ENCODE measurements at places on chromosomes 1 and 21.

DNA sequence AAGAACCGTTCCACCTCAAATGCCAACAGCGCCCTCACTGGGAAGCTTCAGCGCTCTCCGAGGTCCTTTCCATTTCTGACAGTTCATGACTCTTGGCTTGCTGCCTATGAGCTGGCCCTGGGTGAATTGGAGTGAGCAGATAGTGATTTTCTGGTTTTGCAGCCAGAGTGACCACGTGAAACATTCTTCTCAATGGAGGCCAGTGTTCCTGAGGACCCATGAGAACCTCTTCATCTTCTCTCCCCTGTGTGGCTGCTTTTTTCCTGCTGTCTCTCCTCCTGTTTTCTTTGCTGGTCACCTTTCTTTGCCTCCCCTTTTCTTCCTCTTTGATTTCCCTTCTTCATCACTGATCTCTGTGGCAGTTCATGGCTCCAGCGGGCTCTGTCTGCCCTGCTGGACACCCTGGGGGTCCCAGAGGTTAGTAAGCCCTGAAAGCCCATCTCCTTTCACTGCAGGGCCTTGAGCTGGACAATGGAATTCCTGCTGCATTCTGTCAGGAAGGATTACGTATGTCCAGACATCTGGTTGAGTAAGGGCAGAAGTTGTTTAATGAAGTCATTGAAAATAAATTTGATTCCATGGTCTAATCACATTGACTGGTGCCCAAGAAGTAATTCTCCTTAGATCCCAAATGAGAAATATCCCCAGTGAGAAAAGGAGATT, 29.9 kb downstream of the VASH2 start:
- DNase-seq: no peak

GRCh38 chr21:17442165-17442564, 70.7 kb upstream of the CXADR start:
- DNase-seq: no peak

- no peak for DNase-seq
These were observed 43.6 kb upstream of the IFFO2 start for GRCh38 chr1:19000065-19000464.

DNA sequence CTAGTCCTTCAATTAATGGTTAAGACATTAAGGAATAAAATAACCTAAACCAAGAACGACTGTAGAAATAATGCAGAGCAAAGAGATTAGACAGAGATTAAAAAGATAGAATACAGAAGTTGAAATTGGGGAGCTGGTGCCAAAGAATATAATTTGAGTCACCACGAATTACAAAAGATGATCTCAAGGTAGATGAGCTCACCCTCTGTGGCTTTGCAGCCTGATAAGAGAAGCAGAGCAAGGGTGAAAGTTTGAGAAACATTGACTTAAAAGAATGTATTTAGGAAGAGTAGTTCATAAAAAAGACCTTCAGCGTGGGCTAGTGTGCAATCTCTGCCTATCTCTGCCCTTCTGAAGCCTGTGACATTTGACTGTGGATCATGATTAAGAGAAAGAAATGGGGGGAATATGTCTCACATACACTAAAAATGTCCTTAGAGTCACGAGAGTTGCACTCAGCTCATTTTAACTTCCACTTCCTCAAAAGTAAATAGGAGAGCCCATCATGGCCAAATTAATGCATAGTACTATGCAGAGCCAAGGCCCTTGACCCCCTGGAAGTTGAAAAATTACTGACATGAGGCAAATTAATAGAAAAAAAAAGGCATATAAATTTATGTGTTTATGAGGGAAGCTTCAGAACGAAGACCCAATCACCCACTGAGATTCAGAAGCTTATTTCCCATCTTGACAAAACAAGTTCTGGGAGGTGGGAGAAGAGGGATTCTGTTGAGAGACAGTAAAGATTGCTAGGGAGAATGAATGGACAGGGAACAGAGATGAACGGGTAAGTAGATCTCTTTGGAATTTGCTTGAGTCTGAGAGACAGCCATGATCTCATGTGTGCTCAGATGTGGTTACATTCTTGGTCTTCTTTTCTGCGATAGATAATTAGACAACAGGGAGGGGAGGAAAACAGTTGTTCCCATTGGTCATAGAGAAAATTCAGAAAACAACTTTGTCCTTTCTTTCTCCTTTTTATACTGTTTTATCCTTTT, 395.4 kb upstream of the LRRC7 start:
- DNase-seq: peak; percentile 2

DNA sequence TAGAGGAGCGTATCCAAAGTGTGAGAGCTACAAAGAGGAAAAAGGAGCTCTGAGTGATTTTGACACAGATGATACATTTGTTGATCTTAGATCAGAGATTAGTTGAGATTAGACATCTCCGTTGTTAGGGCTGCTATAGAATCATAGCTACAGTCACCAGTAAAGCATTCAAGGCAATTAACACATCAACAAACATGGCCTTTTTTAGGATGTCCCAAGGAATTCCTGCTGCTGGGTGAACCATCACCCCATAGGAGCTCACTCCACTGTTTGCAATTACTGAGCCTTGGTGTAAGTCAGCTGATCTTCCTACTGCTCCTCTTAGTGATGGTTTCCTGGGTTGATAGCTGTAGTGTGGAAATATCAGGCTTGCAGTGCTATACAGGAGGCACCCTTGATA, 6.7 kb upstream of the RSRP1 start:
- peak; percentile 69 for DNase-seq

DNA sequence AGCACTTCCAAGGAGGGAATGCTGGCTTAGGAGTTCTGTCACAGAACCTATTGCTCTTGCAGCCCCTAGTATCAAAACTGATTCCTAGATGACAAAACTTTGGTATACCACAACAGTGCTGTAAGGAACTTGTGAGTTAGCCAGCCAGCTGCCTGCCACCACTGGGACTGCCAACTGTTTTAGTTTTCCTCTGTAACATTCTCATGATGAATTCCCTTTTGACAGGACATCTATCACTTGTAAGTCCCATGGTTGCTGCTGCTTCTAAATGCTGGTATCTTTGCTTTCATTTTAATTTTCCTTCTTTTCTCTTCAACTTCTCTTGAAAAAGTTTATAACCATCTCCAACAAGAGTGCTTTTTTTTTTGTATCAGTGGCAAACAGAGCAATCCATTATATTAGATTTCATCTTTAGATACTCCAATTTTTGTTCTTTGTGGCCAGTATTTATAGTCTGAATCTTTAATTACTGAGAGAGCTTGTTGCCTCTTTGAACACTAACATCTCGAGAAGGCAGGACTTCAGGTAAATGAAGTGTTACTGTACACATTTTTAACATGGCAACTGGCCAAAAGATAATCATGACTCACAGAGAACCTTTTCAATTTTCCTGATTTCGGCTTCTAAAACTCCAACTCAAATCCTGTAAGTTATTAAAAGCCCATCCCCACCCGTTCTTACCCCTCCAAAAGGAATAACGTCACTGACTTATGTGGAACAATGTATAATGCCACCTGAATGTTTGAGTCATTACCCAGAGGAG, 19.8 kb downstream of the DBT start:
- DNase-seq: no peak

- peak; percentile 84 for DNase-seq
These were observed 53.4 kb upstream of the EDN2 start for GRCh38 chr1:41537788-41538351.

GRCh38 chr1:233867028-233867427, 37.4 kb upstream of the SLC35F3 start:
- no peak for DNase-seq

DNA sequence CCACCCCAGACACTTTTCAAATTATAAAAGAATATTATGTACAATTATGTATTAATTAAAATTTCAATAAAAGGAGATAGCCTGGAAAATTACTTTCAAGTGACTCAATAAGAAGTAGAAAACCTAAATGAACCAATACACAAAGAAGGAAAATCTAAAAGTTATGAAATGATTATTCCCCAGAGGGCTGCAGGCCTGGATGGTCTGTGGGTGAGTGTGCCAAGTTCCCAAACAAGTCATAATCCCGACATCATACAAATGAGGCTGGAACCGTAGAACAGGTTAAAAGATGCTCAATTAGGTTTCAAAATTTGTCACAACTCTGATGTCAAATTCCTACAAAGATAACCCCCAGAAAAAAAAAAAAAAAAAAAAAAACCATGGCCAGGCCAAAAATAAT, 12.7 kb downstream of the SPATC1L start:
- no peak for DNase-seq

DNA sequence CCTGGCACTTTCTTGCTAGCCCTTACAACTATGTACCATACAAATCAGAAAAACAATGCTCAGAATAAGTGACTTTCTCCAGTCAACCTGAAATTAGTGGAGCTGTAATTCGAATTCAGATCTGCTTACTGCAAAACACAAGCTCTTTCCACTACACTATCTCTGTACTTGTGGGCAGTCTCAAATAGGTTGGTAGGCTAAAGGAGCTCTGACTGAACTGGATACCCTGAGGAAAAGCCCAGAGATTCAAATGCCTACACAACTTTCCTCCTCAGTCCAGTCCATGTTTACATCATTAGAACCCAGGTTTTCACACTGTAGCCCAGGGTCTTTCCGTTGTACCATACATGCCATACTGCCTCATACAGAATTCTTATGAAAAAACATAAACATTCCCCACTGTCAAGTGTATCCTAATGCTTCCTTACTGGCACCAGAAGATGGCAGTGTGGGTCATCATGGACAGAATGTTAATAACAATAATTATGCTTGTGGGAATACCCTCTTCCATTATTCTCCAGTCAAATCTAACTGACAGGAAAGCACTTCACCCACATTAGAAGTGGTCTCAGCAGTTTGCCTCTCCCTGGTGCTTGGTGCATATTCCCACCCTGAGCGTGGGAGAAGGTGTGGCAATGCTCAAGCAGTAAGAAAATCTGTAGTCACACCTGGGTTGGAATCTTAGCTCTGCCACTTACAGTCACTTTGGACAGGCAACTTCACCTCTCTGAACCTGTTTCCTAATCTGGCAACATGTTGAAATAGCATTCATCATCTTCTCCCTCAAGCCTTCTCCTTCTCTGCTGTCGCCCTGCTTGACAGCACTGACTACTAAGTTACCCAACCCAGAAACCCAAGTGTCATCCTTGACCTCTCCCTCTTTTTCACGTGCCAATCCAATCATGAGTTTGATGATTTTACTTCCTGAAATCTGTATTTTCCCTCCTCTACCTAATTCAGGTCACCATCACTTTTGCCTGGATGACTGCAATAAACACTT, 14.4 kb upstream of the ZFYVE9 start:
- DNase-seq: peak; percentile 65

GRCh38 chr1:89883030-89883379, 62.2 kb downstream of the LRRC8D start:
- DNase-seq: no peak

- DNase-seq: no peak
These were observed 3.1 kb upstream of the LIN9 start for GRCh38 chr1:226312065-226312464.

- DNase-seq: peak; percentile 98
These were observed 276.1 kb downstream of the RPS6KC1 start for GRCh38 chr1:213327017-213327667.

- DNase-seq: no peak
These were observed 38.3 kb downstream of the STUM start for GRCh38 chr1:226586650-226587422.

Data from fibroblast of skin of abdomen (primary cell).